ENCODE measurements at places on chromosomes 2 and 18.

DNA sequence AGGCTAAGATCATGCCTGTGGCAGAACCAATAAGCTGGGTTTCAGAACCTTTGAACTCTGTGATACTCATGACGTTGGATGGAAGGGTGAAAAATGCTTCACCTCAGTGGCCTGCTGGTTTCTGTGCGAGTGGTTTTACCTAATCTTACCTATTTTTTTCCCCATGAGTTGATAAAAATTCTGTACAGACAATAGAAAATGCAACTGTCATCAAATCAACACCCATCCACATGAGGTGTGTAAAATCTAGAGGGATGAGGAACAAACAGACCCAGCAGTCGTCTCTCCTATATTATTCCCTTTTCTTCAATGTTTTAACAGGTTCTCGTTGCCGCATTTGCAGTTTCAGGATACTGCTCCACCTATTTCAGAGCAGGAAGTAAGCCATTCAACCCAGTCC is 67.3 kb downstream of the PRKRA start:
- DNase-seq = no peak

- no peak for DNase-seq
These were observed 361.2 kb downstream of the LRRTM4 start for GRCh38 chr2:77161009-77161408.

GRCh38 chr2:30784682-30785081 is 22.6 kb downstream of the CAPN13 start:
- DNase-seq = no peak

DNA sequence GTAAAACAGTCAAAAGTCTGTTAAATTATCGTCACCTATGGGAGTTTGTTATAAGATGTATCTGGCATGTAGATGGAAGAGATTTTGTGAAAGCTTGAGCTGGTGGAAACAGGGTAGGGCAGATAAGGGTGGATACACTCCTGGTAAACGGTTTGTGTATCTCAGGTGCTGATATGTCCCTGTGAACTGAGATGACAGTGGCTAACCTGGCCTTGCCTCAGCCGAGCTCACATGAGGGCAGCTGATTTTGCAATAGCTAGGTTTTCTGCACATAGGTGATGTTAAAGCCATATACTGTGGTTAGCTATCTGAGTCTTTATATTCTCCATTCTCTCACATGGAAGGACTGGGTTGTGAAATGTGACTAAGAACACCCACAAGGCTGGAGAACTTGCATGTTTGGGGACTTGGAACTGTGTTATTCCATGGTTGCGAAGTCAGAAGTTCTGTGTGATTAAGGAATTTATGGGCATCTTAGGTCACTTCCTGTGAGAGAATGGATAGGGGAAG is 205.1 kb downstream of the TPGS2 start:
- DNase-seq = no peak

DNA sequence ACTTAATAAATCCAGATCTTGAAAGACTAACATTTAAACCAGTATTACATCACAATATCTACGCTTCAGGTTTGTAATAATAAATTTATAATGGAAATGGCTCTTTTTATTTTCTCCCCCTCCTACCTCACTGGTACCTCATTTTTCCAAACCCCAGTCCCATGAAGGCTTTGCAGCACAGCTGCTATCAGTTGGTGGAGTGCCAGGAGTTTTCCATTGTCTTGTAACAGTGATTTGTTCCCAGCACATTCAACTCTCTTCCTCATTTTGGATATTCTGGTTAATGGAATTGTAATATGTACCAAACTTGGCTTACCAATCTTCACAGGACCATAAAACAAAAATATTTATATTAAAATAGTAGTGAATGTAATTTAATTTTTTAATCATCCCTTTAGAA is 91.2 kb downstream of the VRK2 start:
- DNase-seq = no peak

GRCh38 chr2:25125976-25126375 is 42.4 kb downstream of the POMC start:
- DNase-seq = no peak

DNA sequence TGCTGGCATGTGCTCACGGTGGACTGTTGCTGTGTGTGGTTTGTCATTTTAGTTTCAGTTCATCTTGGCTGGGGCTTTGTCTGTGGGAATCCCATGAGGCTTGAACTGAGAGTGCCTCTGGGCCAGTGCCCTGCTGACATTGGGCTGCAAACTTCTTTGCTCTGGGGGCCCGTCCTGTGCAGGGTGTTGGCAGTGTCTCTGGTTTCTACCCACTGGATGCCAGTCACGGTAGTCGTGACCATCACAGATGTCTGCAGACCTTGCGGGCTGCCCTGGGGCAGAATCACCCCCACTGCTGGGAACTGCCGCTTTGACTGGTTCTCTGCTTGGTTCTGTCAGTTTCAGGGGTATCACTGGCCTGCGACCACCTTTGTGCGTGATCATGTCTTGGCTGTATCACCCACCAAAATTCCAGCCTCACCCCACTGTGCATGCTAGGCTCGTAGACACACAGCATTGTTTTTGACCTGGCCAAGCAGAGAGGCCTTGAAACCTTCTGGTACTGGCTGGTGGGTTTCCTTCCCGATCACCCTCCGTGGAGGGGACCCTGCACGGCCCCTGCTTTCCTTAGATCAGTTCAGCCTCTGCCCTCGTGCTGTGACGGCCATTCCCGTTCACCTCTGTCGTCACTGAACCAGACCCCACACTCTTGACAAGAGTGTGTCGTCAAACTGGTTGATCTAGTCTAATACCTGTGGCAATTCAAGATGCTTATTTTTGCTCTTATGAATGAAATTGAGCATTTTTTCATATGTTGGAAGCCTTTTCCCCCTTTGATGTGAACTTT is 57.6 kb downstream of the KCNG2 start:
- no peak for DNase-seq

- DNase-seq = no peak
These were observed 436.4 kb downstream of the ZNF521 start for GRCh38 chr18:24915547-24915946.

DNA sequence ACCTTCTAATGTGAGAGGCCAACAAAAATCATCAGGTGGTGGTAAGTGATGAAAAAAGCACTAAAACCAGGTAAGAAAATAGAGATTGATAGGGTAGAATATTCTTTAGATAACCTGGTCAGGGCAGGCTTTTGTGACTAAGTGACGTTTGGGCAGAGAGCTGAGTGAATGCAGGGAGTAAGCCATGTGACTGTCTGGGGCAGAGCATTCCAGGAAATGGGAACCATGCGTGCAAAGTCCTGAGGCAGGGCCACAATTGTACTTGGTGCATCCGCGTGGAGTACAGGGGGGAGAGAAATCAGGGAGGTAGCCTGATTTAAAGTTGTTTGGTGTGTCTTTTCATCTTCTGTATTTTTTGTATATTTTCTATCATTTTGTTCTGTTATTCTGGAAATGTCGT is 102.5 kb downstream of the LYPD6B start:
- no peak for DNase-seq

DNA sequence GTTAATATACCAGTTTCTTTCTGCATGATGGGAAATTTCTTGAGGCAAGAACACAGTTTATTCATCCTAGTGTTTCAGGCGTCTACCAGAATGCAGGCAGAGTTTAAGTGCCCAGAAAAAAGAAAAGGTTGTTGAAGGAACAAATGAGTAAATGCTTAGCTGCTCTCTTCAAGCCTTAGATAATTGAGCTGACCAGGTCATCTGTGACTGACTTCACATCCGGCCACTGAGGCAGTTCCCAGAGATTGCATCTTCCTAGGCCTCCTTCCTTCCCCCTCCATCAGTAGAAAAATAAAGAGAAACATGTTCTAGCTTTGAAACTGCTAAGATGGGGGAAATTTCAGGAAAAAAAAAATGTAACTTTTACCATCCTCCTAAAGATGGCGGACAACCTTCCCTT is 9.4 kb upstream of the TMEM163 start:
- no peak for DNase-seq

DNA sequence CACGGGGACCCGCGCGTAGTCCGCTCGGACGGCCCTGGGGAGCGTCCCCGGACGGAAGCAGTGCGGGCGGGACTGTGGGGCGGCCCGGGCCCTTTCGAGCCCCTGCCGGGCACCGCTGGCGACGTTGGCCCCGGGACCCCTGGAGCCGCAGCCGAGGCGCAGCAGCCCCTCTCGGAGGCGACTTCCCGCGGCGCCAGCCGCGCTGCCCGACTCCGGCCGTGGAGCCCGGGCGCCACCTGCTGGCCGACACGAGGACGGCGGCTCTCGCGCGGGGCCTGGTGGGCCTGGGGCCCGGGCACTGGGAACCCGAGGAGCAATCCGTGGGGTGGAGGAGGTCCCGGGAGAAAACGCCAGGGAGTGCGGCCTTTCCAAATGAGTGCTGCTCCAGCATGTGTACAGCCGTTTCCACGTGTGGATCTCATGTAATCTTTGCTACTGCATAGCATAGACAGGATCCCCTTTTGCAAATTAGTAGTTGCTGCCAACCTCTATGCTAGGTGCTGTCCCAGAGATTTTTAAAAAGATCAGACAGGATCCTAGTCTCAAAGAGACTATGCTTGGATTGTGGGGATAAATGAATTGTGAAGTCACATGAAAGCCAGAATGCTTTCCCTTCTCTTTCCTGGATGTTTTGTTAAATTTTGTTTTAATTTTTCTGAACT is 4.0 kb downstream of the ID2 start:
- peak; percentile 49 for DNase-seq

DNA sequence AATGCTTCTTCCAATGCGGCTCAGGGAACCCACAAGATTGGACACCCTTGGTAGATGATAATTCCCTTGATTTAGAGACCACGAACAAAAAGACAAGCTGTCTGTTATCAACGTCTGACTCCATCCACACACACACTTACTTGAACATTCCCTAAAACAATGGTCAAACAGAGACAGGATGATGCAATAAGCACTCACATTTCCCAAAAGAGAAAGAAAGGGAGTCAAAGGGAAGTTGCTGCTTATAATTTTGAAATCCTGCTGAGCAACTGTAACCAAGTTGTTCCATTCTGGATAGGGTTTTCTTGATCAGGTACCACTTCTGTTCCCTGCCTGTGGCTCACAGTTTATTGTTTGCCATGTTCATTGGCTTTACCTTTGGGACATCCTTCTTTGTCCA is 571.3 kb upstream of the CNTNAP5 start:
- no peak for DNase-seq

- no peak for DNase-seq
These were observed 195.1 kb downstream of the LPIN1 start for GRCh38 chr2:11941201-11942177.

- DNase-seq = no peak
These were observed 1641.6 kb downstream of the LRP1B start for GRCh38 chr2:140489193-140489592.

GRCh38 chr2:24403832-24404212 is 43.5 kb upstream of the ITSN2 start:
- no peak for DNase-seq

- DNase-seq = no peak
These were observed 3.5 kb upstream of the IL1B start for GRCh38 chr2:112840068-112840445.

DNA sequence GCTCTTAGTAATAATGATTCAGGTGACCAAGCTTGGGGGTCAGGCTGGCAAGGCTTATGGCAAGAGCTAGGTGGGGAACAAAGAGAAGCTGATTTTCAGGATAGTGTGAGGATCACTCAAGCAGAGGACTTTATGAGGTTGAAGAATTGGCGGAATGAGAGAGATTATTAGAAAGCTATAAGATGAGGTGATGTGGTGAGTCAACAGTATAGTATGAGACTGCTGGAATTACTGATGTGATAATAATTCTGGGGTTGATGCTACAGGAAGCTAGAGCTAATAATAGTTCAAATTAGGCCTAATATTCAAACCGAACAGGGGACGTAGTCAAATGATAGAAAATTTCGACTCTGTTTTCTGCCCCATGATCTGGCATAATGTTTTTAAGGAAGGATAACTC is 2115.3 kb upstream of the PIK3C3 start:
- no peak for DNase-seq

GRCh38 chr18:41789001-41789400 is 166.0 kb upstream of the PIK3C3 start:
- no peak for DNase-seq

GRCh38 chr2:177078416-177078815 is 134.2 kb upstream of the HNRNPA3 start:
- DNase-seq = no peak
